ENCODE measurements at places on chromosomes 1 and 21.

- DNase-seq, result no peak
These were observed 29.6 kb downstream of the KCNN3 start for GRCh38 chr1:154840269-154841176.

DNA sequence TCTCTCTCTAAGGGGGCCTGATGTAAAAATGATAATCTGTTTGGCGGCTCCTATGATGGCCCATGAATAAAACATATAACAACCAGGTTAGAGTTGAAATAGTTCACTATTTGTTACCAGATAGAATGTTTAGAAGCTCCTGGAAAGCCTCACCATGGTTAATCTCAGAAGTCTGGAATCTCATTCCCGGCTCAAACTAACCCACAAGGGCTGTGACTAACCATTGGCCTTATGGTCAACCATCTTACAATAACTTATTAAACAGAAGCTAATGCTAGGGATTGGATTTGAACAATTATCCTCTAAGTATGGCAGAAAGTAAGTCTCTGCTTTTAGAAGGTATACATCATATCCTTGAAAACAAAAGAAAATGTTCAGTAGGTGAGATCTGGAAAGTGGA, 134.1 kb upstream of the ADGRL2 start:
- no peak for DNase-seq

GRCh38 chr1:175857756-175858155, 114.4 kb upstream of the TNR start:
- no peak for DNase-seq

- no peak for DNase-seq
These were observed 18.4 kb upstream of the PRDM16 start for GRCh38 chr1:3050603-3051002.

DNA sequence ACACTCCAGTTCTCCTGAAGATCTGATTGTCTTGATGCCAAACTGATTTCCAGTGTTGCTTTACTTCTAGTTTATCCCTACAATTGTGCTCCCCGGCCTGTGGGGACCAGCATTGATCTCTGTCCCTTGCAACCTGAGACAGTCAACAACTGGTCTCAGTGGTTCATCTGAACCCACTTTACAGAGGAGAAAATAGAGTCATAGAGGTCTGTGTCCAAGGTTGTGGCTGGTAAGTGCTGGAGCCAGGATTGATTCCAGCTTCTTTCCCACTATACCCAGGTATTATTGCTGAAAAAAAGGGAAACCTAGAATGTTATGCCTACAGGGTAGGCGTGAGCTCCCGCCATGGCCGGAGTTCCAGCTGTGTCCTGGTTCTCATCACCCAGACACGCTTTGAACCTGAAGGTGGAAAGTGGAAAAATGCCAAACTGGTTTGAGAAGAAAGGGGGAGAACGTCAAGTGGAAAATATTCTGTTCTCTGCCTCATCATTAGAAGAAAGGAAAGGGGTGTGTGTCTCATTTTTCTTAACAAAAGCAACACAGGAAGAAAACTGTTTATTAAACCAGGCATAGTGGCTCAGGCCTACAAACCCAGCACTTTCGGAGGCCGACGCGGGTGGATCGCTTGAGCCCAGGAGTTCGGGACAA, 60.7 kb upstream of the ITPKB start:
- no peak for DNase-seq

GRCh38 chr1:154410185-154410827, 5.2 kb downstream of the IL6R start:
- DNase-seq, result no peak

GRCh38 chr1:29802181-29803068, 566.1 kb downstream of the PTPRU start:
- no peak for DNase-seq

- DNase-seq, result no peak
These were observed 44.4 kb upstream of the SCMH1 start for GRCh38 chr1:41286486-41286885.

- no peak for DNase-seq
These were observed 549 bp downstream of the PARS2 start for GRCh38 chr1:54763816-54764132.

DNA sequence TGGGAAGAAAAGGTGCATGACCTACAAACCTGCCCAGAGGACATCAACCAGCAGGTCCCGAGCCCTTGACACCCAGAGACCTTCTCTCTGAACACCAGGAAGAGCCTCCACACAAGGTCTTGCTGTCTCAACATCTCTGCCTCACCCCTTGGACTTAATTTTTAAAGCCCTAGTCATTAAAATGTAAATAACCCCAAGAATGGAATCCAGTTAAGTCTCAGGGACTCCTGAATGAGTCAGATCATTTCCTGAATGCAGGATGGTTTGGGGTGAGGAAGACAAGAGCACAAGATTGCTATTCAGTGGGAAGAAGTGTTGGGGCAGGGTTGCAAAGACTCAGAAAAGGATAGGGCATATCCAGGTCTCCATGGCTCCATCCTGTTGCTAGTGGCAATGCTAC, 17.8 kb upstream of the GRIK3 start:
- DNase-seq, result no peak

Measured in CD8-positive, alpha-beta T cell (primary cell).